ENCODE measurements at places on chromosomes 6 and 20.

DNA sequence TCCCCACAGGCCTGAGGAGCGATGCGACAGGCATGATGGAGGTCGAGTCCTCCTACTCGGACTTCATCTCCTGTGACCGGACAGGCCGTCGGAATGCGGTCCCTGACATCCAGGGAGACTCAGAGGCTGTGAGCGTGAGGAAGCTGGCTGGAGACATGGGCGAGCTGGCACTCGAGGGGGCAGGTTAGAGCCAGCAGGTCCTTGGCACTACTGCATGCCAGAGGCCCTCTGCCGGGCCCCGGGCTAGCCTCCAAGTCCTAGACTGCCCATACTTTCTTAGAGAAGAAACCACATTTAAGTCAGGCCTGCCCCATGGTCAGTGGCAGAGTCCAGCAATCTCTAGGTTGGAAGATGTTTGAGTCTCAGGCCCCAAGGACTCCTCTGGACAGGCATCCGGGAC, 32.1 kb downstream of the PKIG start:
- DNase-seq, result no peak

DNA sequence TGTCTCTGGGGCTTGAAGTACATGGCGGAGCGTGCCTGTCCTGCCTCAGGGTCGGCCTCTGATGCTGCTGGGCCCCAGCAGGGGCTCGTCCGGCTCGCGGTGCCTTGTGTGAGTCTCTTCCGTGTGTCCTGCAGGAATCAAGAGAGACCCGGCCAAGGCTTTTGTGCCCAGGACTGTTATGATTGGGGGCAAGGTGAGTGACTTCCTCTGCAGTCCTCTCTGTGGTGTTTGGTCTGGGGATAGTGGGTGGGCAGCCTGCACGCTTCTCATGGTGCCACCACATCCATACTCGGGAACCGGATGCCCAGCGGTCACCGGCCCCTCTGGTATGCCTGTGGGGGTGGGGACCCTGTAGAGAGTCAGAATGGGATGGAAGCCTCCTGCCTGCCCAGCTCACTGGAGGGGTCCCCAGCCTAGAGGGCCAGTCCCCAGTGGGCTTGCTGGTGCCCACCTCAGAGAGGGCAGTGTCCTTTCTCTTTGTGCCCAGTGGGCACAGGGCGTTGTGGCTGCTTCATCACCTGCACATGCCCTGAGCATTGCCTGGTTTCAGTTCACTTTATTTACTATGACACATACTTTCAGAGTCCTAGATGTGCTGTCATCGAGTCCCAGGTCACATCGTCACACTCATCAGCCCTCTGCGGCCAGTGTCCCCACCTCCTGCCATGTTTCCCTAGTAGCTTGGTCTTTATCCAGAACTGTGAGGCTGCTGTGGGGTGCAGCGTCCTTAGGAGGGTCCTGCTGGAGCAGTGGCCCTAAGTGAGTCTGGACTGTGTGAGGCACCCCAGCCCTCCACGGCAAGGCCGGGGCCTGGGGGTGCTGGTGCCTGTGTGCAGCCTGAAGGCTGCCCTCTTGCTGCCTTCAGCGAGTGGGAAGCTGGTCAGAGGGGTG, 40.7 kb downstream of the PYGB start:
- DNase-seq, result no peak

DNA sequence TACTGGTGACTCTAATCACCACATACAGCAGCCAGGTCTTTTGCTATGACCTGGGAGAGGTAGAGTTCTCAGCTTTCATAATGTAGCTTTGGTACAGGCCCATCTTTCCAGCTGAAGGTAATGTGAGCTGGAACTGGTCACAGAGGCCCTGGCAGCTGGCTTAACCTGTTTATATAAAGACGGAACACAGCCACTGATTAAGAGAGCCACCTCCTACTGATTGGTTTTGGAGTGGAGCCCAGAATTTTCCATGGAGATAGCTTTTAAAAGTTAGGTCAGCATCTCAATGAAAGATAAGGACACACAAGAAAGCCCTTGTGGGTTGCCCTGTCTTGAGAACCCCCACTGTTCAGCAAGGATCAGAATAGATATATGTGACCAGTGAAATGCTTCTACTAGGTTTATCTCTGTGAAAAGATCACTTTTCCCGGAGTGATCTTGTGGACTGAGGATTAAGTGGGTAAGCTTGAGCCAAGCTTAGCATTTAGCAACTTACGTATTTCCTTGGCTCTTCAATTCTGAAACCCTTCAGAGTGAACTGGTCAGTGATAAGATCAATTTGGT, 213.7 kb upstream of the CITED2 start:
- DNase-seq, result peak; percentile 65

DNA sequence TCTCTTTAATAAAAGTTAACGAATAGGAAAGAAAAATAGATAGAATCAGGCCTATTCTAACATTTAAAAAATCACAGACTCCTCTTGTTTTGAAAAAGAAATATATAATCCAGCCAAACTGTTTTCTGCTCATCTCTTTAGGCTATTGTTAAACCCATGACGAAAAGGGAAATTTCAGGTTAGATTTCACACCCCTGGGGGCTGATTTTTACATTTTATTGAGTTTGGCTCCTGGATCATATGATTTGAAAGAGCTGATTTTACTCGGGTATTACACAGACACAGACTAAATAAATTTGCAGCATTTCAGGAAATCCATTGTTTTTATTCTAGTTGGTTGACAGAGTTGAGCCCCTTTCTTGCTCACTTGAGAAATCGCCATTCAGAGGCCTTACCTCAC, 135.8 kb upstream of the HMGCLL1 start:
- DNase-seq, result no peak

DNA sequence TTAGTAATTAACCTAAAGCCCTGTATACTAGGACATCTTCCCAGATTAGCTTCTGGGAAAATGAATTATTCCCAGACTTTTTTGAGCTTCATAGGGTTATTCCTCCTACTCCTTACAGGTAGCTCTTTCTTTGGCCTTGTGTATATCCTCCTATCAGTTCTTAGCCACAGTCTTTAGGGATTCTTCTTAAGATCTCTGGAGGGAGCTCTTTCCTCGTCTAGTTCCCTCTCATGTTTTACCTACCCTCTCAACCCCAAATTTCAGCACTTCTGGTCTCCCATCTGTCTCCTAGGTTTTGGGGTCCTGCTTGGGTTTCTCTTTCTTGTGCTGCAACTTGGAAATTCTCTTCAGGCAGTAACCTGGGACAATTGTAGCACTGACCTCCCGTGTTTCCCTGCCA, 46.4 kb upstream of the SLC35B3 start:
- no peak for DNase-seq

DNA sequence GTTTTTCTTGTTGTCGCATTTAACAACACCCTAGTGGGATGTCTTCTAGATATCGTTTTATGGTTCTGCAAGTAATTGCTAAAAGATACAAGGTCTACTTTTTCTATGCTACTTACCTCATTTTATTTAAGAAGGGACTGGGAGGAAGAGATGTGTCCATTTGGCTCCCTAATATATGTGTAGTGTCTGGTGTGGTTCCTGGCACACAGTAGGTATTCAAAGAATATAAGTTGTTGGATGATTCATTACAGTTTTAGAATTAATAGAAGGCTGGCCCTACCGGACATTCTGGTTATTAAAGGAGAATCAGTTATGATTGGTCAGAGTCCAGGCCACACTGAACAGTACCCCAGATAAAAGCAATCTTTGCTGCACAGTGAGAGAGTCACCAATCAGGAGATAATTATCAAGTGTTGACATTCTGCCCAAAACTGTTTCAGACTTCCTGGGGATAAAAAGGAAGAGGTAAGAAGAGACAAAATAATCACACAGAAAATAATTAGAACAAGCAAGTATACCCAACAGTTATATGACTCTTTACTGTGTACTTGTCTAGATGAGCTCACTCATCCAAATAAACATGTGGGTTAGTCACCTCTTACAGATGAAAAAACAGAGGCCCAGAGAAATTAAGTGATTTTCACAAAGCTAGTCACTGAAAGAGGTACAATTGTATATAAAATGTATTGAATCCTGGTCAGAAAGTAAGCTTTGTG, 7.0 kb downstream of the TMEM244 start:
- DNase-seq, result no peak

- no peak for DNase-seq
These were observed 81.4 kb downstream of the WDR27 start for GRCh38 chr6:169620171-169621130.

- DNase-seq, result no peak
These were observed 64.3 kb downstream of the ADTRP start for GRCh38 chr6:11714116-11714797.

DNA sequence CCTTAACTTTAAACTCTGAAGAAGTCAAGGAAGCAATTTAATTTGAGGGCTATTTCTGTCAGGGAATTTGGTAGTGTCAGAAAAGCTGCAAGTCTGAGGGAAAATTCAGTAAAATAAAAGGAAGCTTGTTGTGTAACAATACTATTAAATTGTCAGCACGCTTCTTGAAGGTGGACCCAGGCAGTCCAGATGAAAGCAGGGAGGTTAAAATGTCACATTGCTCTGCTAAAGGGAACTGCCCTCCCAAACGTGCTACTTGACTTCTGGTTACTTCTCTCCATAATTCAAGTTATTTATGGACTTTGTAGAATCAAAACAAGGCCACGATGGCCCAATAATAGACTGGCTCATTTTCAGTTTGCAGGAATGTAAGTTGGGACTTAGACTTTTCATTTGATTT, 28.2 kb upstream of the ARMC2 start:
- DNase-seq, result no peak

Data from prostate gland (tissue), 2 donors.